Stimulated activated CD4-positive, alpha-beta T cell treated with anti-CD3 and anti-CD28 coated beads, Interleukin-4, amount 100 ng/mL, for 24 hours (primary cell): ENCODE measurements at places on chromosomes 16 and 17.
A peak's percentile ranks its signal among the peaks of the same experiment; 100 is the strongest.

GRCh38 chr16:29816694-29817441, 916 bp downstream of the PAGR1 start:
- peak; percentile 66 for DNase-seq

GRCh38 chr16:64638766-64639165, 483.1 kb downstream of the CDH11 start:
- no peak for DNase-seq

DNA sequence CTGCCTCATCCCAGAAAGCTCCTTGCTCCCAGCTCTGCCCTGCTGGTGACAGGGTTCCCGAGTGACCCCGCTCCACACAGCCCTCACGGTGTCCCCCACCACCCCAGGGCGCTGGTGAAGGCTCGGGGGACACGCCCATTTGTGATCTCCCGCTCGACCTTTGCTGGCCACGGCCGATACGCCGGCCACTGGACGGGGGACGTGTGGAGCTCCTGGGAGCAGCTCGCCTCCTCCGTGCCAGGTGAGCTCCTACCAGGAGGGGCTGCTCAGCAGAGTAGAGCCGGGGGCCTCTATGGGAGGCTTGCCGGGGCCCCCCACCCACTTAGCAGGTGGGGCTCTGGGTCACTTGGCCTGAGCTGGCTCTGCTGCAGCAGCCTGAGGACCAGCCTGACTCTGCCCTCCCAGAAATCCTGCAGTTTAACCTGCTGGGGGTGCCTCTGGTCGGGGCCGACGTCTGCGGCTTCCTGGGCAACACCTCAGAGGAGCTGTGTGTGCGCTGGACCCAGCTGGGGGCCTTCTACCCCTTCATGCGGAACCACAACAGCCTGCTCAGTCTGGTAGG, 11.2 kb downstream of the GAA start:
- DNase-seq: no peak

GRCh38 chr16:83418565-83418964, 389.2 kb upstream of the HSBP1 start:
- DNase-seq: no peak

GRCh38 chr16:80894091-80894490, 89.7 kb upstream of the CDYL2 start:
- DNase-seq: no peak

DNA sequence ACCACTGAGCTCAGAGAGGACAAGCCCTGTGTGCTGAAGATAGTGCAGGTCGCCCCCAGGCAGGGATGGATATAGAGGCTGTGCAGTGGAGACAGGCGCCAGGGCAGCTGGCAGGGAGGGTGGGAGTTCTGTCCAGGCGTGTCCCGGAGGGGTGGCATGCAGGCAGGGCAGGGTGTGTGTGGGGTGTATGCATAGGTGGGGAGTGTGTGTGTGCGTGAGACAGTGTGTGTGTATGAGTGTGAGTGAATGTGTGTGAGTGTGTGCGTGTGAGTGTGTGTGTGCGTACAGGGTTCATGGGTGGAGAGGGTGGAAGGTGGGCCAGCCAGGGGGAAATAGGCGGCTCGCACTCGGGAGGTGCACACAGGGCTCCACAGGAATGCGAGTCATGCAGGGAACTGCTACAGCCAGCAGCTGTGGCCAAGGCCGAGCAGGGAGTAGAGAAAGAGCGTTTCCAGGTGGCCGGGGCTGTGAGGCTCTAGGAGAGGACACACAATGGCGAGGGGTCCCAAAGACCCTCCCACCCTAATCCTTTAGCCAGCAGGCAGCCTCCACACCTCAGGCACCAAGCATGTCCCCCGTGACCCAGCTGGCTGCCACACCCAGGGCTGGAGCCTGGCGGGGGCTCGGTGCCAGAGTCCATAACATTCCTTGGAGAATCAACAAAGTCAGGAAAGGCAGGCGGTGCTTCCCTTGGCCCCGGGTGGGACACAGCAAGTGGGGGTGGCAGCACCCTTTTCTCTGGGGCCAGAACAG, 4.6 kb downstream of the PLCD3 start:
- DNase-seq: no peak
